ENCODE measurements at places on chromosomes 16 and 17.

- peak; percentile 92 for DNase-seq
Observed at GRCh38 chr17:57747221-57748017, 2.3 kb upstream of the CCDC182 start.

DNA sequence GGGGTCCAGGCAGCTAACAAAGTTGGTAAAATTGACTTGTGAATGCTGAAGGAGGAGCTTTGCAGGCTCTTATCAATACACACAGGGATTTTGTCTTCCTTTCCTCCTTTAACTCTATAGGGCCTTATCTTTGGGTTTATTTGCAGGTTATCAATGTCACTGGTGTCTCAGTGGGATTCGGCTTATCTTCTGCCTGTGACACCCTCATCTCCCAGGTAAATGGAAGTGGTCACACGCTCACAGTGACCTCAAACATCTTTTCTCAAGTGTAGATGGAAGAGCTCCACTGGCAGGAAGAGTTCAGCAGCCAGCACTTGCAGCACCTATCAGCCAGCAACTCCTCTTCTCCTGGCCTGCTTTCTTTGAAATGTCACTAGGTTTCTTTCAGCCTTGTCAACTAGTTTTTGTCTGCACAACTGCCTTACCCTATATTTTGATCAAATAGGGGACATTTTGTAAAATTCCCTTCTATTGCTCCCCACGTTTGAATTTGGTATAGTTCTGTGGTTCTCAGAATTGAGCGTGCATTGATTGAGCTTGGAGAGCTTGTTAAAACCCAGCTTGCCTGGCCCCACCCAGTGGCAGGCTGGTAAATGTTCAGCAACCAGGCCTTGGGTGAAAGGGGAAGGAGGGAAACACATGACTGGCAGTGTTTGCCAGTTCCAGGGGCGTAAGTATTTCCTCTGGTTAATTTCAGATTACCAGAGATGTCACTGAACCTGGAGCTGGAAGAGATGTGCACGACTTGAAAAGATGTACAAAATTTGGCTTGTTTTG is 12.8 kb downstream of the SLC47A1 start:
- DNase-seq = no peak

GRCh38 chr16:70644763-70645597 is 1.4 kb upstream of the IL34 start:
- no peak for DNase-seq

- no peak for DNase-seq
Observed at GRCh38 chr17:3754066-3754457, 30.4 kb downstream of the HASPIN start.

DNA sequence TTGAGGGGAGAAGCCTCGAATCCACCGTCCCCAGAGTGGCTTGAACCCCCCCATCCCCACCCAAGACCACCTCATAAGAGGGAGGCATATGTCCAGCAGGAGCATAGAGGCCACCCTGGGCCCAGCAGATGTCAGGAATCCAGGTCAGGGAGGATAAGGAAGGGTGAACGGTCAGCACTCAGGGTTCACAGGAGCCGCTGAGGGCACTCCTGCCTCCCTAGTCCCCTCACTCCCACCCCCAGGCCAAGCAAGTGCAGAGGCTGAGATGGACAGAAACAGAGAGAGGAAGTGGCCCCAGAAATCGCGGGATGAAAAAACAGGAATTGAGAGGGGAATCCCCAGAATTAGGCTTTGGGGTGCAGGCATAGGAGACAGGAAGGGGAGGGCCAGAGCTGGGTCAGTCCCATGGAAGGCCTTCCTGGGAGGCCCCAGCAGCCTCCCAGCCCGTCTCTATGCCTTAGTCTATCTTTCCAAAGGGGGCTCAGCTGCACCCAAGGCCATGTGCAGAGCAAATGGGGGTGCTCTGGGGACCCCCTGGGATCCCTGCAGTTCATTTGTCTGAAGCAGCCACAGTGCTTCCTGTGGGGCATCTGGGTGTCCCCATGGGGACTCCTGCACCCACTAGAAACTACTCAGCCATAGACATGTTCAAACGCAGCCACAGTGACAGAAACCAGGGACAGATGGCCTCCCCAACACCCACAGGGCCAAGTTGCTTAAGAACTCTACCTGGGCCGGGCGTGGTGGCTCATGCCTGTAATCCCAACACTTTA is 1.7 kb downstream of the CMTM3 start:
- no peak for DNase-seq

DNA sequence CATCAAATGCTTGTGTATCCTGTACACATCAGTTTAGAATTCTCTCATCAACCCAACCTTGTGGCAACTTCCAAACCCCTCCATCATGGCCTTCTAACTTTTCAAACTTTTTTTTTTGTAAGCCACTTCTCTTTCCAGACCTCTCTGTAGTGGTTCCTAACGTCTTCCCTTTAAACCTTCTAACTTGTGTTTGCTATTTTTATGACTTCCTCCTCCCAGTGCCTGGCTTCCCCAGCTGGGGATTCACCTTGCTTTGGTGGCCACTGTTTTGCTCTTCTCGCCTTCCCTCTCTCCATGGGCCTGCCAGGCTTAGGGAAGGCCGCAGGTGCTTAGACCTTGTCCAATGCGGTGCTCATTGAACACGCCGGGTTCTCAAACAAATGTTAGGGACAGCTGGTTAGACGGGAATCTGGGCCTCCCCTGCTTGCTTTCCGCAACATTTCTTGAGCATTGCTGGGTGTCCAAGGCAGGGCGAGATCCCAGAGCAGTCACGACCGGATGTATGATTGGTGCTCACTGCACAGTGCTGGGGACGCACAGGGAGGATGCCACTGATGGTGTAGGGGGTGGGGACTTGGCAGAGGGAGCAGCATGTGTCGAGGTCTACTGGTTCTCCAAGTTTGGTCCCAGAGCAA is 1.1 kb upstream of the XYLT2 start:
- no peak for DNase-seq

- DNase-seq = no peak
Observed at GRCh38 chr16:74909665-74910064, 75.3 kb downstream of the WDR59 start.

- DNase-seq = no peak
Observed at GRCh38 chr17:951325-952132, 28.0 kb downstream of the NXN start.

DNA sequence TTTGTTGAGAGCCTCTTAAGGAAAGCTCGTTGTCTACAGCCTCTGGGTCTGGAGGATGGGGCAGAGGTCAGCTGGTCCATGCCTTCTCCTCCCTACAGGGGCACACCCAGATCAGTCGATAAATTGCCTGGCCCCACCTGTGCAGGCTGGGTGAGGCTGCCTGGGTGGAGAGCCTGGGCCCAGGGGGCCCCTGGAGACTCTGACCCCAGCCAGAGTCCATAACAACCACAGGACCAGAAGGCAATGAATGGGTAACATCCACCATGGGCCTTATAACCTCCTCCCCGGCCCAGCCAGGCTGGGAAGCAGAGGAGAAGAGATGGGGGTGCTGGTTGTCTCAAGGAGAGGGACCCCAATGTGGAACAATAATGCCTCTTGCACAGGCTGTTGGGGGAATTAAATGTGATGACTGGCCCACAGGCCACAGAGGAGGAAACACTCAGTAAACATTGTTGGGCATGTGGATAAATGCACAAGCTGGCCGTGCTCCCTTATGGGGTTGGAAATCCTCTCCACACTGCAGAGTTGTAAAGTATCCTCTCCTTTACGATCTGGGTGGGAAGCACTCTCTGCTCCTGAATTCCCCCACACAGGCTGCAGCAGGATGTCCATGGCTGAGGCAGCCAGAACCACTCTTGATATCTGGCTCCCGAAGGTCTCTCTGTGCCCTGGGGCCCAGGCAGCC is 56.7 kb upstream of the TOB1 start:
- DNase-seq = no peak

DNA sequence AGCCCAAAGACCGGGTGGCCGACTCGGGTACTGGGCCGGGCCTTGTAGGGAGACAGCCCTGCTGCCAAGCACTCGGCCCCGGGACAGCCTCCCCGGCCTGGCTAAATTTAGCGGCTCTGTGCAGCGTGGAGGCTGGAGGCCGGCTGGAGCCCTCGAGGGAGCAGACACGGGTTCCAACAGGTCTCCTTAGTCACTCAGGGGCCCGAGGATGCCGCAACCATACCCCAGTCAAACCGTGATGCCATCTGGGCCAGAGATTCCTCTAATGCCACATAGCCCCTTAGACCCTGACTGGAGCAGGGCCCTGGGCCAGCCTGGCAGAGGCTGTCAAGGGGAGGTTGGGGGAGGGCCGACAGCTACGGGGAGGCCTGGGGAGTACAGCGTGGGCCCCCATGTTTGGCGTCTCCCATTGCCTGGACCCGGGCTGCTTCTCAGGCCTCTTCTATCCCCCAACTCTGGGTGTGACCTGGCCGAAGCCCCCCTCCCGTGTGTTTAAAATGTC is 2.9 kb upstream of the P2RX1 start:
- no peak for DNase-seq

GRCh38 chr17:80869481-80870145 is 122.0 kb upstream of the CHMP6 start:
- DNase-seq = no peak

GRCh38 chr17:57561072-57561861 is 183.8 kb downstream of the CCDC182 start:
- DNase-seq = no peak

GRCh38 chr16:55039931-55040330 is 109.3 kb downstream of the IRX5 start:
- no peak for DNase-seq

GRCh38 chr17:66541461-66542128 is 239.2 kb downstream of the PRKCA start:
- DNase-seq = no peak

DNA sequence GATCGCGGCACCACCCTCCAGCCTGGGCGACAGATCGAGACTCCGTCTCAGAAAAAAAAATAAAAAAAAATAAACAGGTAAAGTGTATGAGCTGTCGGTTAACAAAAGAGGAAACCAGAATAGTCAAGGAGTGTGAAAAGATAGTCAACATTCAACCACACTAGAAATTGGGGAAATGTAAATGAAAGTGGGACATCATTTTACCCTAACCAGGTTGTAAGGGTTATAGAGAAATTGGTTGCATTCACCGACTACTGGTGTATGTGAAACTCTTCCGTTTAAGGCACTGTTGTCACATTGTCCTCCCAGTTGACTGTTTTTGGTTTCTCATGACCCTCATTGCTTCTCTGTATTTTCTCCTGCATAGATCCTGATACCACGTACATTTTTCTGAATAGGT is 62.8 kb downstream of the RABEP1 start:
- no peak for DNase-seq

DNA sequence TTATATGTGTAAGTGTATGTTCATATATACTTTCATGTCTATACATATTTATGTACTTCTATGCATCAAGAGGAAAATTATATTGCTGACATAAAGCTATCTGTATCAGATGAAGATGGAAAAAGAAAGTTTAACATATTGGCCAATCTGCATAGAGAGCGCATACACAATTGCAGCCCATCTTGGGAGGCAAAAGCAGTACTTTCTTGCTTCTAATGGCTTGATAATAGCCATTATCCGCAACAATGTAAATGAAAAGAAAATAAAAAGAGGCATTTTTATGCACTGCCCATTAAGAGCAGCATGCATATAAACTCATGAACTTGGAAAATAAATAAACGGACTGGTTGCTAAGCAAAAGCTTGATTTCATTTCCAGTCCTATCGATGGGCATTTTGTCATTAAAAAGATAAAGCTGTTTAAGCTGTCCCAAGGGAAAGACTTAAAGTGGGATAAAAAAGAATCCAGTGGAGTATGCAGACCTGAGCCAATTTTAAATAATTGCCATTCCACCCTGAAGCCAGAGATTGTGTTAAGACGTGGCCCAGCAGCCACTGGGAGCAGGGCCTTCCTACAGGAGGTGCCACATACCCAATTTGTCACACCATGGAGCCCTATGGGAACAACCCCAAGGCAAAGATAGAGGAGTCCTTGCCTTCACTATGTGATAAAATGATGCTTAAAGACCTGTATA is 183.6 kb upstream of the CDH11 start:
- DNase-seq = no peak

- DNase-seq = no peak
Observed at GRCh38 chr17:55334285-55334684, 69.5 kb downstream of the HLF start.

DNA sequence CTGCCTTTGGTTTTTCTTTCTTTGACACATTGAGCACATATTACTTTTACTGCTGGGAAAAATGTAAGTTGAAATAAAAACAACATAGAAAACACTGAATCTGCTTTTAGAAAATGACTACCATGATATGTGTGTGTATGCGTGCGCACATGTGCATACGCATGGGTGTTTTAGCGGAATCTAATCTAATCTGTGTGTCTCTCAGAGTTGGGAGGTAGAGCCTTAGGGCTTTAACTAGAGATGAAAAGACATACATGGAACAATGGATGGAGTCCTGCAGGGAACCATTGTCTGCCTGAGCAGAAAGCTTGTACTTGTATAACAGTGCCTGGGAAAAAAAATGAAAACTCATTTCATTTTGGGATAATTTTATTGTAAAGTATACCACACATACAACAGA is 12.4 kb downstream of the SLFN5 start:
- DNase-seq = no peak

Measured in NCI-H1694 treated with DMSO at 0.1 percent for 48 hours (cell line).